Amygdala (tissue), 56 donors: ENCODE measurements at places on chromosomes 2 and 18.

GRCh38 chr18:66682855-66683322 is 79.0 kb upstream of the CDH19 start:
- no peak for DNase-seq

DNA sequence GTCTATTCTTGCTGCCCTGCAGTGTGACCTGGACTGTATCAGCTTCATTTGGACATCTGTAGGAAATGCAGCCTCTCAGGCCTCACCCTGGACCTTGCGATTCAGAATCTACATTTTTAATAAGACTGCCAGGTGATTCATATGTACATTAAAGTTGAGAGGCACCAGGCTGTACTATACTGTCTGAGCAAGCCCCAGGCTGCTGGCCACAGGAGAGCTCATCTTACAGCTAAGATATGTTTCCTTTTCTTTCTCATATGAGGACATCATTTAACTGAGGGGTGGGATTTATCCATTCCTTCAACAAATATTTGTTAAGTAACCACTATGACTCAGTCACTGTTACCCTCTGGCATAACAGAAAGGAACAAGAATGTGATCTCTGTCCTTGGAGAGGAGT is 78.2 kb upstream of the GCFC2 start:
- no peak for DNase-seq

- no peak for DNase-seq
Measured at GRCh38 chr2:234559609-234560008, 62.7 kb upstream of the ARL4C start.

DNA sequence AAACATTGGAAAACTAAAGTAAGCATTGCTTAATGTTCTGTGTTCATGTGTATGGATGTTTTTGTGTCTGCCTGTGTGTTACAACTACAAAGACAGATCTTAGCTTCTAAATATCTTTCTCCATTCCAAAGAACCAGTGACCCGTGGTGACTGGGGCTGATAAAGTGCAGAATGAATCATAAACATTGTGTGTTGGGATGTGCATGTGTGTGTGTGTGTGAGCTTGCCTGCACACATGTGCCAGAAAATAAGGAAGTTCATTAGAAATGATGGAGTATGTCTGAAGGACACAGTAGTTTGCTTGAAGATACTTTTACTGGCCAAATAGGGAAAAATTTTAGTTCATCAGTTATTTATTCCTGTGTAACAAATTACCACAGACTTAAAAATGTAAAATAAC is 756.6 kb upstream of the CELF4 start:
- DNase-seq: no peak

GRCh38 chr2:143524119-143524553 is 394.9 kb downstream of the ARHGAP15 start:
- no peak for DNase-seq

DNA sequence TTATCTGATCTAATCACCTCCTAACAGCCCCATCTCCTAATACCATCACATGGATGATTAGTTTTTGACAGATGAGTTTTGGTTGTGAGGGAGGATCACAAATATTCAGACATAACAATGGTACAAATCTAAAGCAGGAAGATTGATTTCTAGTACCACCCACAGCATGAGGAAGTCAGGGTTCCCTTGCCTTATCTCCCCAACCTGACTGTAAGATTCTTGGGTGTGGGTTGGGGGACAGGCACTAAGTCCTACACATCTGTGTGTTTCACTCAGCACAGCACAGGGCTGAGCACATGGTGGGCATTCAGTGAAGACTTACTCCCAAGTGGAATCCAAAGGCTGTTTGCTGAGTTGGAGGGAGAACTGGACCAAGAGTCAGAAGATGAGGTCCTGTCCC is 93.8 kb upstream of the CXCR4 start:
- DNase-seq: no peak

DNA sequence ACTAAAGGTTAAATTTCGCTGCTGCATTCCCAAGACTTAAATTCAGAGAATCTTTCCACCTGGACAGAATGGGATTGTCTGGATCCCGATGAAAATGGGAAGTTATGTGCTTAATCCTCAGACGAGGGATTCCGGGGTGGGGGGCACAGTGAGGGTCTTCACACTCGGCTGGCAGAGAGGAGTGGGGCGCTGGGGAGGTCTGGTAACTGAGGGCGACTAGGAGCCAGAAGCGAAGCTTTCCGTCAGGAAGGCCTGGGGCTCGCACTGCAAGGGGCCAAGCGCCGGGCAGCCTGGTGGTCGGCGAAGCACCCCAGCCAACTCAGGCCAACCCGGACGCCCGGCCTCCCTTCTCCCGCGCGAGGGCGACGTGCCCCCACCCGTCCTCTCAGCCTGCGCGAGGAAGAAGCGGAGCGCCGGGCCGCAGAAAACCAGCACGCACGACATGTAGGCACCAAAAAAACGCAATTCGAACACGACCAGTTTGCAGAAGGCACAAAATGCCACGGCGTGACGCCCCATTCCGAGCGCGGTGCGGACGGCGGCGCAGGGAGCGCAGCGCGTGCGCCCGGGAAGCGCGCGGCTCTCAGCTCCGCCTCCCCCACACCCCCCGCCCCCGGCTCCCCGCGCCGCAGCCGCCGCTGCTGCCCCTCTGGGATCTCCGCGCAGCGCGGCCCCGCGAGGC is 188.1 kb downstream of the ZEB2 start:
- DNase-seq: peak; percentile 84

DNA sequence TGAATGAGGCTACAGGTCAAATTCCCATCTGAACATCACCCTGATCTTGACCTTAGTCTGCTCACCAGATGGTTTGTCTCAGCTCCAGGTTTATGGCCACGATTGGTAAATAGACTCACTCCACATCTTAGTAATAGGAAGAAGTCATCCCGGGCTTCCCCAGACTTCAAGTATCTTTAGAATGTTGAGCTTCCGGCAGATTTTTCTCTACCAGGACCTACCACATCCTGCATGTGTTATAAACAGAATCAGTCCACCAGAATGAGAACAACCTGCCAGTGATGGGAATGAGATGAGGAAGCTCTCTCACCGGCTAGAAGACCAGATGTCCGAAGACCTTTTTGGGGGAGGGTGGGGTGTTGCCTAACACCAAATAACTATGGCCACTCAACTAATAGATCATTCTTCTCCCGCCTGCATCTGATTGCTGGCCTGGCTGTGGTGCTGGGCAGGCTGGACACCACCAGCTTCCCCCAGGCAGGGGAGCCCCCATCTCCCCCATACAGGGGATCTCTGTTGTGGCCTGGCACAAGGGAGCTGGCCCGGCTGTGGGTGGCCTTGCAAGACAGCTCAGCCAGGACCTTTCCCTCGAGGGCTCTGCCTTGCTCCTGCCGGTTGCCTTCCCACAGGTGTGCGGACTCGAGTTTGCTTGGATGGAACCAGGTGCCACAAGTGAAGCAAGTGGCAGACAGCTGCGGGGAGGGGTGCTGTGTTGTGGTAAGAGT is 88.5 kb downstream of the SH3RF3 start:
- no peak for DNase-seq

DNA sequence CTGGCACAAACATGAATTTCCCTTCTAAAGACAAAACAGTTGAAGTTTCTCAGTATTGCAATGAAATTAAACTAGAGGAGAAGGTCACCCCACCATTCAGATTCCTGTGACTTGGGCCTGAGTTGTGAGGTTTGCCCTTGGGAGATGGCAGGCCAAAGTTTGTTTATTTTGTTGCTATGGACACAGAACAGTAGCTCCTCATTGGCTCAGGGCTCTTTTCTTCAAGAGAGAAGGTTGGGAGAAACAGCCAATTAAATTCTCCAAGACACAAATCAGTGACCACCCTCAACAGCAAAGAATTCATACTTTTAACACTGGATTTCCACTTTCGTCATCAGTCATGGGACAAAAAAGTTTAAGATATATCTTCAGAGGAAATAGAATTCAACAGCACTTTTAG is at the start of gene FLACC1:
Gene FLACC1 (minus strand): TSS at position 125 of the 400 bp plus-strand sequence. CDS start 5,941 bp downstream, outside the sequence.
- DNase-seq: no peak

DNA sequence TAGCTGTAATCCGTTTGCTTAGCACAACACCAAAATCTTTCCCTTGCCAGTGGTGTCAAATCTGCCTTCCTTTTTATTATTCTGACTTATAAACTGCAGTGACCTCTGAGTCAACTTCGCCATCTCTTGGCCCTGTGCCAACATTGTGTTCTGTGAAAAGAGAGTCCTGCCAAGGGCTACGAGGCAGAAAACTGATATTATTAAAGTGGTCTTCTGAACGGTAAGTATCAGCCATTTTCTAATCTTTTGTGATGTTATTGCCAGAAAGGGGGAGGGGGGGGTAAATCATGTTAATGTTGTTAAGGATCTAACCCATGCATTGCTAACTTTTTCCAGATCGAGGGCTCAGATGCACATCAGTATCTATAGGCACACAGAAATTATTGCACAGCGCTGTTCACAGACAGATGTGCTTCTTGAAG is 121.5 kb upstream of the LTBP1 start:
- no peak for DNase-seq
